Motor neuron (in vitro differentiated cells): ENCODE measurements at places on chromosomes 7 and 10.
A peak's percentile ranks its signal among the peaks of the same experiment; 100 is the strongest.

DNA sequence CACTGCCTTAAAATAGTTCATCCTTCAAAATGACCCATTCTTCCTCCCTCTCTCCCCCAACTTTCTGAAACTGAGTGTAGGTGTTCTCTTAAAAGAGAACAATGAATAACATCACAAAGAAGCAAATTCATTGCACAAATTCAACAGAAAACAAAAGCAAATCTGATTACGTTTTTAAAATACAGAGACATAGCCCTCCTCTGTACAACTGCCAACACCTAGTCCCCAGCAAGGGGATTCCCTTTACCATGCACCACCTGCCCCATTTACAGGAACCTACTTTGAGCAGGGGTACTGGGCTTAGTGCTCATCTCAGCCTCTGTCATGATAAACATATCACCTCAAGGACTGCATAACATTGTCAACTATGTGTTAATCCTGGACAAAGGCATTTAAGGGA lies 302.8 kb upstream of the AOAH start:
- no peak for ATAC-seq

GRCh38 chr10:60114765-60115586 lies 208.6 kb upstream of the CCDC6 start:
- ATAC-seq: no peak

GRCh38 chr7:35576031-35576573 lies 118.8 kb downstream of the HERPUD2 start:
- ATAC-seq: no peak

- ATAC-seq: peak; percentile 51
These were observed 90.1 kb downstream of the EPC1 start for GRCh38 chr10:32256613-32257437.

DNA sequence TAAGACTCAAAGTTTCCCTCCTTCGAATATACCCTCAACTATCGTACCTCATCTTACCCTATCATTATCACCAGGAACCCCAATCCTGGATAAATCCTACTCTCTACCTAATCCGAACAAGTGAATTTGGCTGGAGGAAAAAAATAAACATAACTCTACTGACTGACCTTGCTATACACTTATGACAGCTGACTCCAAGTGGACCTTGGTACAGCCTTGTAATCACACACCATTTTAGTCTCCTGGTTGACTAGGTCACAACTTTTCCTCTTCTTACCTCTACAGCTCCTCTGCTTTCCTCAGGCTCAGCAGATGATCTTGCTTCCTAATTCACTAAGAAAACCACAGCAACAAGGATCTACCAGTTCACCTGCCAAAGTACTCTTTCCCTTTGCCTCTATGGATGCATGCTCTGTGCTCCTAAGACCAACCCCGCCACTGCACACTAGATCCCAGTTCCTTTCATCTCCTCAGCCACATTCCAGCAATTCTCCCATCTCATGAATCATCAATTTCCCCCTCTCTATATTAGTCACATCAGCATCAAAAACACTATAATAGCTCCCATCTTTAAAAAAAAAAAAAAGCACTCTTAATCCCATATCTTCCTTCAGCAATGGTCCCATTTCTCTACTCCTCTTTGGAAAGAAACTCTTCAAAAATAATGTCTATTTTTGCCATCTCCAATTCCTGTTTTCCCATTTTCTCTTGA lies 35.5 kb downstream of the COA1 start:
- no peak for ATAC-seq

DNA sequence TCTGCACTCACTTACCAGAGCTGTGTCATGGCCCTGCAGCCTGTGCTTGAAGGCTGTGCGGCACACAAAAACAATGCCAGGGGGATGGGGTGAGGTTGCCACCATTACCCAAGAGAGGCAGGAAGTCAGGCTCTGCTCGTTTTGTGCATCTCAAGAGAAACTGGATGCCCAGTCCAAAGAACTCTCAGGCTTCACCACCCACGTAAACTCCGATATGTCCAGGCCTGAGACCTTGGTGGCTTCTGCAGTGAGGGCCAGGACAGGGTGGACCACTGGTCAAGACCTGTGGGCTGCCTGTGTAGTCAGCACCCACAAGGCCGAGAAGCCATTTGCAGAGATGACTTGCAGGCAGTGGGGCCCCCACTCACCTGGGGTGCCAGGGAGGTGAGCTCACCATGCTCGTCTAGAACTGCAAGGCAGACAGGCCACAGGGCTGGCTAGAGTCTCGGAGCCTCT lies 54.7 kb upstream of the EBF3 start:
- no peak for ATAC-seq

- ATAC-seq: no peak
These were observed 9.4 kb upstream of the HK1 start for GRCh38 chr10:69268761-69269416.

GRCh38 chr10:118568327-118568848 lies 27.1 kb downstream of the PRLHR start:
- peak; percentile 44 for ATAC-seq

- no peak for ATAC-seq
These were observed 20.0 kb upstream of the LRRC17 start for GRCh38 chr7:102892631-102893278.

DNA sequence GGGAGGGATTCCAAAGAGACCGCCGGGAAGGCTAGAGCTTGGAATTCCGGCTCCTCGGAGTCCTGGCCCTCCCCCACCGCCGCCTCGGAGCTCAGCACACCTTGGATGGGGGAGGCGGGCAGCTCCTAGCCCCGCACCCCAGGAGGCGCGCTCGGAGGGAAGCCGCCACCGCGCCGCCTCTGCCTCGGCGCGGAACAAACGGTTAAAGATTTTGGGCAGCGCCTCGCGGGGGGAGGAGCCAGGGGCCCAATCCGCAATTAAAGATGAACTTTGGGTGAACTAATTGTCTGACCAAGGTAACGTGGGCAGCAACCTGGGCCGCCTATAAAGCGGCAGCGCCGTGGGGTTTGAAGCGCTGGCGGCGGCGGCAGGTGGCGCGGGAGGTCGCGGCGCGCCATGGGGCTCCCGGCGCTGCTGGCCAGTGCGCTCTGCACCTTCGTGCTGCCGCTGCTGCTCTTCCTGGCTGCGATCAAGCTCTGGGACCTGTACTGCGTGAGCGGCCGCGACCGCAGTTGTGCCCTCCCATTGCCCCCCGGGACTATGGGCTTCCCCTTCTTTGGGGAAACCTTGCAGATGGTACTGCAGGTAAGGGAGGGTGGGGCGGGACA lies at the start of gene CYP26A1:
CYP26A1 (plus strand) TSS at position 355 of the 608 bp plus-strand sequence; CDS start at position 397, 42 bp downstream.
- ATAC-seq: peak; percentile 72

DNA sequence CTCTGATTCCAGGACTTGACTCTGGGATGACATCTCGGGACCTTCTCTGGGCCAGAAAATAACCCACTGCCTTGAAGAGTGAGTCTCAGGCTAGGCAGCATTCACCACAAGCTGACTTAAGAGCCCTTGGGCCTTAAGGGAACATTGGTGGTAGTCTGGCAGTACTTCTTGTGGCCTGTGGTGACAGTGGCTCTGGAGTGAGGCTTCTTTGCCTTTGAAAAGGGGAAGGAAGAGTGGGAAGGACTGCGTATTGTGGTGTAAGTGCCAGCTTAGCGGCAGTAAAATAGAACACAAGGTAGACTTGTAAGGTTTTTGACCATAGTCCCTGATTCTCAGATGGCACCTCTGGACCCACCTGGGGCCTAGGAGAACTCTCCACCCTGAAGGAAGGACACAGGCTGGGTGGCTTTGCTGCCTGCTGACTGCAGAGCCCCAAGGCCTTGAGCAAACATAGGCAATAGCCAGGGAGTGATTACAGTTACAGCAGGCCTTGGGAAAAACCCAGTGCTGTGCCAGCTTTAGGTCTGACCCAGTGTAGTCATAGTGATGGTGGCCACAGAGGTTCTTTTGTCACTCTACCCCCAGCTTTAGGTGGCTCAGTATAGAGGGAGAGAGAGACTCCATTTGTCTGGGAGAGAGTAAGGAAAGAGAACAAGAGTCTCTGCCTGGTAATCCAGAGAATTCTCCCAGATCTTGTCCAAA lies 483.9 kb downstream of the SH2D4B start:
- no peak for ATAC-seq

GRCh38 chr10:60827791-60828488 lies 49.7 kb downstream of the CDK1 start:
- ATAC-seq: no peak

GRCh38 chr7:80392229-80393169 lies 119.4 kb downstream of the GNAT3 start:
- peak; percentile 42 for ATAC-seq

DNA sequence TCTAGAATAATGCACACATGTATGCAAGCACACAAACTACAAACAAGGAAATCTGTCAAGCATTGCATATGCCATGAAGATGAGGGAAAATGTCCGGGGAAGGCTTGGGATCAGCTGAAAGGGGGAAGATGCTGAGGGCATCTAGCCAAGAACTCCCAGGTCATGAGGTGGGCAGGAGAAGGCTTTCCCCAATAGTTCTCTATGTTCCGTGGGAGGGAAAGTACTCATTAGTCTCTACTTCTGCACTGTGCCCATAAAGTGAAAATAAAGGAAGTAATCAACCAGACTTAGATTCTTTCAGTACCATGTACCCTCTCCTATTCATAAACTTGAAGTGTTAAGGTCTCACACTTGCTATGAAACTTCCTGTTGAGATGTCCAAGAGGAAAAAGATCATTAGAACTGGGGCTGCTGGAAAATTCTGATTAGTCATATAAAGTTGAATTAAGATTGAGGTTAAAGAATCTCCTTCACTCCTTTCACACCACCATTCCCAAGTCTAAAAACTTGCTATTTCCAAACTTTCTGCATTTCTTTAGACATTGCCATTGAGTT lies 17.1 kb upstream of the LIPF start:
- no peak for ATAC-seq

DNA sequence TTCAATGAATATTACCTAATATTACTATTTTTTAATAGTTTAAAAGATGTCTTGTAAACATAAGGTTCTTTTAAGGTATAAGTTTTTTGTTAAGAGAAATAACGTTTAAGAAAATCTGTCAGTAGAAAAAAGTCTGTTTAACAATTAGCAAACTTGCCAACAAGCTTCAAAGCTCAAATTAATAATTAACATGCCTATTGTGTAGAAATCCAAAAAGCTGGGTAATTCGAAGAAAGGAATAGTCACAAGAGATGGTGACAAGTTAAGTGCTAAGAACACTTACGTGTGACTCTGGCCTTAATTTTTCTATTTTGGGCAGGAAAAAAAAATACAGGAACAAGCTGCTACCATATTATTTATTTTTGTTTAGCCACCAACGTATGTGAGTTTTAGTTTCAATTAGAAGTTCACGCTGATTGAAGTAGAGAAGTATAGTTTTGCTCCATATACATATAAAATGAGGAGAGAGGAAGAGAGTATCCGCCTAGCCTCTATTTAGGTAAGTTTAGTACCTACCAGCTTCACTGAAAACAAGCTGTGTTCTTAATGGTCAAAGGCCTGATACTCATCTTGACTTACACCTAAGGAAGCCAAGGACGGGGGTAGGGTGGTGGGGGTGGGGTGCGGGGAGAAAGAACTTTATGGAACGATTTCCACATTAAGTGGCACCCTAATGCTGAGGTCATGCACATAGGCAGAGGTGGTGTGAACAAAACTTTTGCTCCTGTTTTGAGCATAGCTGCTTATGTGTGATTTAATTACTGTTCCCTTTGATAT lies 43.4 kb upstream of the AGBL3 start:
- ATAC-seq: no peak

- ATAC-seq: no peak
These were observed 22.4 kb downstream of the ADAP1 start for GRCh38 chr7:931871-932650.

DNA sequence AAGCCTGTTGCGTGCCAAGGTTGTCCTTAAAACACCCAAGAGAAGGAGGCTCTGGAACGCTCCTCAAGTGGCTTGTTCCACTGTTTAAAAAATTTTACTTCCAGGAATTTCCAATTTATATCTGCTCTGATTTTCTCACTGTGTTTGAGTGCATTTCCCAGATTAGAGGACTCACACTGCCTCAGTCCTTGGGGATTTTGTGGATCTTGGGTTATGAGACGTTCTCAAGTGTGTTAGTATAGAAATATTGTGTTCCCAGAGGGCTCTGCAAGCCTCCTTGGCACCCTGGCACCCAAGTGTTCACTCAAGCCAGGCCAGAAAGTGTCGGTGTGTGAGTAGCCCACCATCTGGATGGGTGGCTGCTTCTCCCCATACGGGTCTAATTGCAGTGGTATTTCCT lies 192.2 kb downstream of the SNX10 start:
- ATAC-seq: no peak

- peak; percentile 75 for ATAC-seq
These were observed at the start of gene TMEM176B for GRCh38 chr7:150799741-150800580. Gene TMEM176B (minus strand): TSS chr7:150800364. CDS start chr7:150796569, 3,795 bp downstream.

GRCh38 chr7:81709836-81710235 lies 60.0 kb downstream of the HGF start:
- ATAC-seq: no peak

DNA sequence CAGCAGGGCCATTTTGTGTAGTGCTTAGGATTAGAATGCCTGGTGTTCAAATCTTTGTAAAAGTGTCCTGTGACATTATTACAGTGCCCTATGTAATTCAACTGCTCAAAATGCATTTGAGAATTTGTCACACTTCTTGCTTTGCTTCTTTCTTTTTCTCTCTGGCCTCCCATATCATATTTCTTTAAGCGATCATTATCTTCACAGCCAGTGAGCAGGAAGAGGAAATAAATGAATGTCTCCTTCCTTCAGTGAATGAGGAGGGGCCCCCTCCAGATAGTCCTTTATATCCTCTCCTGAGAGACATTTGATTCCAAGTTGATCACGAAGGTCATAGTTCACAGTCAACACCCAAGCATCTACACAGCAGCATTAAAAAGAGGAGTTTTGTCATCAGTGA lies 425.1 kb upstream of the NPVF start:
- ATAC-seq: no peak

DNA sequence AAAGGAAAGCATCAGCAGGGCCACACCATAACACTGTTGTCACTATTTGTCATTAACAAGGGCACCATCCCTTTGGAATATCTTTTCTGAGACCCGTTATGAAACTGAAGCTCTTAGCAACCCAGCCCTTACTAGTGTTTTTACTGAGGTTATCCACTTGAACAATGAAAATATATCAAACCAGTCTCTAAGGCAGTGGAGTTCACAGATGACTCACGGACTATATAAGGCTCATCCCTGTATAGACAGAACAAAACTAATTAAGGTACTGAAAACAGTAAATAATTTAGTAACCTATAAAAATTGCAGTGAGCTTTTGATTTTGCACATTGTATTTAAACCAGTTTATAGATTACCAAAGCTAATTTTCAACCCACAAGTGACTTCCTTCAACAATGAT lies 196.0 kb downstream of the ELAPOR2 start:
- ATAC-seq: no peak

GRCh38 chr7:114534953-114535352 lies 120.3 kb downstream of the FOXP2 start:
- ATAC-seq: no peak
